ENCODE measurements at places on chromosomes 5 and 9. TPM values are rescaled to one million over a fixed set of nuclear protein-coding genes. Genes with fewer than 3 reads are reported as not detected.

Gene FAM81B
- total RNA-seq: not detected

Gene ARL14EPL
- total RNA-seq: not detected

Gene C5orf15
- total RNA-seq: 165 TPM

Gene PCDHA1
- total RNA-seq: 0.35 TPM
